ENCODE measurements at places on chromosomes 7 and 10. TPM values are rescaled to one million over a fixed set of nuclear protein-coding genes. Genes with fewer than 3 reads are reported as not detected.

DNA sequence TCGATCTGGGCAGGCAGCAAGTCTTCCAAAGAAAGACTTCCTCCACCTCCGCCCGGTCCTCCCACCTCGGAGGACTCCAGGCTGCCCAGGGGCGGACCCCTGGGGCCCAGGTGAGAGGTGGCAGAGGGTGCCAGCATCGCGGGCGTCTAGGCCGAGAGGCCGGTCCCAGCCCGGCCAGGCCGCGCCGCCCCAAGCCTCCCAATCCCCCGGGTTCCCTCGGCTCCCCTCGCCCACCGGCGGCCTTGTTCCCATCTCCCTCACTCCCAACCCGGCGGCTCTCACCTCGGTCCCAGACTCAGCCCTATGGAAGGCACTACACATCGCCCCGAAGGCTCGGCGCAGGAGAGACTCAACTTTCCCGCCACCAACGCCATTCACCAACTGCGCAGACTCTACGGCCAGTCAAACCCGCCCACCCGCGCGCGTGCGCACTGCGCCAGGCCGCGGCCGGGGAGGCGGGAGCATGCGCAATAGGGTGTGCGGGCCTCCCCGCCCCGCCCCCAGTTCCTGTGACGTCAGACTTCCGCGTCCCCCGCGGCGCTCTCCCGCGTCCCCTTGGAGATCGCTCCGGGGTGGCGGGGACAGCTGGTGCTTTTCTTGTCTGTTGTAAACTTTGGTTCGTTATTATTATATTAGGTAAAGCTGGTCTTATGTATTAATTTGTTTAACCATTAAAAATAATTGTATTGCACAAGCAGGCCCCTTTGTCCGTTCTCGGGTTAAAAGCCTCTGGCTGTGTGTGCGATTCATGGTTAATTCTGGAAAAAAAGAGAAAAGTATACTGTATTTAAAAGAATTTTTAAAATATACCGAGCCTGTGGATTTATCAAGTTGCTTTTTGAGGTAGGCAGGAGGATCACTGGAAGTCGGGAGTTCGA lies at the start of gene XRCC2:
Gene XRCC2 (minus strand): TSS at position 383 of the 878 bp plus-strand sequence. CDS start 62 bp downstream, at position 321.
- DNase-seq: peak; percentile 87
- H3K36me3 ChIP-seq: no peaks in the 10 kb centered on the region
- H3K4me1 ChIP-seq: peaks cover 14% of the 10 kb centered on the region

DNA sequence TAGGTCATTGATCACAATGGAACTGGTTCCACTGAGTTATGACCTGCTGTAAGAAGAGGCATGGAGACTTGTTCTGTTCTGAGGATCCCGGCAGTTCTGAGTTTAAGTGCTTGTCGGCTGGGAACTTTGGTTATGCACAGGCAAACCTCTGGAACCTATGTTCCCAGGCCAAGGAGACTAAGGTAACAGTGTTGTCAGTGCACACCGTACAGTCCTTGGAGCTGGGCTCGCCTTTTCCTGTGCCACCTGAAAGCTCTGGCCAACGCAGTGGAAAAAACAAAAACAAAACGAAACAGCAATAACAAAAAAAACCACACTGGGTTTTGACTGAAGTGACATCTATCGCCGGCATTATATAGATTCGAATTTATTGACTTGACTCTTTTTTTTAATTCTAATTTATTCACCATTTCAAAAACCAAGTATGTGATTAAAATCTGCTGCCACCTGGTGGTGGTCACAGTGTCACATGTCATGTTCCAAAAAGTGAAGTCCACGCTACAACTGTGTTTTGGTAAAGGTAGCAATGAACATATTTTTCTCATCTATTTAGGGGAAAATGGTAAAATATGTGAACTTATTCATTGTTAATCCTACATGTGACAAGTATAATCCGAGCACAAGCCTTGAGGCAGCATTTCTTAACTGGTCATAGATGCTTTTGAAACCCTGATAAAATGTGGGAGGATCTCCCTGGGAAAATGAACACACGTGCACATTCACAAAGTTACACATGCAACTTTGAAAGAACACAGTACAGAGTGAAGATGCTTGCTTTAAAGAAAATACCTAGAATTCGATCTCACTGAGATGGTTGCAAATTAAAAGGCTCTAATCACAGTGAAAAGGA lies 113.8 kb upstream of the PPP2R2D start:
- no peak overlapping the region for H3K4me3 ChIP-seq
- H3K36me3 ChIP-seq: no peaks in the 10 kb centered on the region
- no peak for DNase-seq
- no peaks in the 10 kb centered on the region for H3K4me1 ChIP-seq
- H3K27ac ChIP-seq: no peak overlapping the region
- H3K27me3 ChIP-seq: no peaks in the 10 kb centered on the region

DNA sequence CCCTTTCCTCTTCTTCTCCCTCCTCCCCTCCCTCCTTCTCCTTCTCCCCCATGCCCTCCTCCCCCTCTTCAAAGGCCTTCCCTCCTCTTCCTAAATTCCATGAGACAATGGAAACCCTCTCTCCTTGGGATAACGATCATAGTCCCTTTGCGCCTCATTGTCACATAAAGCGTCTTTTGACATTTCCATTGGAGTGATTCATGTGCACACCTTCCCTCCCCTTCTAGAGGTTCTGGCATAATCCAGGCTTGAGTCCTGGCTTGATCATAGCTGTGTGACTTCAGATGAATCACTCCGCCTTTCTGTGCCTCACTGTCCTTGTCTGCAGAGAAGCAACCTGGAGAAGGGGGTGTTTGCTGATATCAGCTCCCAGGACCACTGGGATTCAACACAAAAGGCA lies 204.2 kb downstream of the TNS3 start:
- H3K4me1 ChIP-seq: no peaks in the 10 kb centered on the region
- no peak for DNase-seq
- no peak overlapping the region for H3K4me3 ChIP-seq
- H3K36me3 ChIP-seq: no peaks in the 10 kb centered on the region
- no peaks in the 10 kb centered on the region for H3K27me3 ChIP-seq

DNA sequence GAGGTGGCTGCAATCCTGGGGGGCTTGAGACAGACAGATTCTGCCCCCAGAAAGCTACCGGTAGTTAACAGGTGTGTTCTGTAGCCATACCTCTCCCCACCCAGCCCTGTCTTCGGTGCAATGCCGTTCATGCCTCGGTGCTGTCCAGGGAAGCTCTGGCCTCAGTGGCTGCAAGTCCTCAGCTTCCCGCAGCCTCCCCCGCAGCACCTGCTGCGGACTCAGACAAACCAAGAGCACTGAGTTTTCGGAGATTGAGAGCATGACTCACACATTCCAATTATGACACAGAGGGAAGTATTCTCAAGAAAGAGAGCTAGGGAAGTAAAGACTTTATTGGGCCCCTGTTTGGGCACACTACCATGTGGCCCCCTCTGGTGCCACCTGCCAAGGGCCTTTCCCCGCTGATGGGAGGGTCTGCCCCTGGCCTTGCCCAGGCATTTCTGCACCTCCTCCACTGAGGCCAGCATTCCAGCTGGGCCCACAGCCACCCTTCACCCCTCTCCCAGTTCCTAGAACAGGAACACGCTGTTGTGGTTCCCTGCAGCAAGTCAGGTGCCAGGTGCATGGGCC lies 30.2 kb upstream of the EZH2 start:
- H3K4me1 ChIP-seq: peaks cover 49% of the 10 kb centered on the region
- no peak overlapping the region for H3K4me3 ChIP-seq
- H3K27me3 ChIP-seq: no peaks in the 10 kb centered on the region
- DNase-seq: peak; percentile 17

GRCh38 chr10:79393221-79393923 lies 46.1 kb downstream of the PPIF start:
- H3K27ac ChIP-seq: no peak overlapping the region
- no peaks in the 10 kb centered on the region for H3K4me1 ChIP-seq
- DNase-seq: no peak
- H3K27me3 ChIP-seq: no peaks in the 10 kb centered on the region

DNA sequence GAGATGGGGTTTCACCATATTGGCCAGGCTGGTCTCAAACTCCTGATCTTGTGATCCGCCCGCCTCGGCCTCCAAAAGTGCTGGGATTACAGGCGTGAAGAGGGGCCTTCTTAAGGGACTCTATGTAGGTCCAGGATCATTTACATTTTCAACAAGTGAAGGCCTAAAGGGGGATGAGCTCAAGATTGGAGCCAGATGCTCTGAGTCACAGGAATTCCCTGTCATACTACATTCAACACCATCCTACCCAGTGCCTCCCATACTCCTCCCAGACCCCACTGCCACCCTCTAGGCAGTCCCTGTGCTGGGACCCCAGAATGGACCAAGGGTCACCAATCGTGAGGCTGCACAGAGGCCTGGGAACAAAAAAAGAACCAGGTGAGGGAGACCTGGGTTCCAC lies 29.9 kb downstream of the CYTH3 start:
- no peak for DNase-seq
- H3K27ac ChIP-seq: no peak overlapping the region
- no peaks in the 10 kb centered on the region for H3K36me3 ChIP-seq

- H3K27ac ChIP-seq: no peak overlapping the region
- H3K36me3 ChIP-seq: no peaks in the 10 kb centered on the region
- H3K27me3 ChIP-seq: no peaks in the 10 kb centered on the region
These were observed 21.9 kb upstream of the LANCL2 start for GRCh38 chr7:55343002-55343781.

DNA sequence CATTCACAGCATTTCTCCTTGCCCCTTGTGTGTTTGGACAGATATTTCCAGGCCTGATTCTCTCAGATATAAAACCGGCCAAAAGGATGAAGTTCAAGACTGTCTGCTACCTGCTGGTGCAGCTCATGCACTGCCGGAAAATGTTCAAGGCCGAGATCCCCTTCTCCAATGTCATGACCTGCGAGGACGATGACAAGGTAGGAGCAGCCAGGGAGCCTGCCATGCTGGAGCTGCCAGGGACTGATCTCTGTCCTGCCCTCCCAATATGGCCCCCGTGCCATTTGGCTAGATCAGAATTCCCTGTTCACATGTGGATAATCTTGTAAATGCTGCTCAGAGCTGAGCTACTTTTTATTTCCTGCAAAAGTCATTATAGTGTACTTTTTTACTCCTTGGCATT lies 87.8 kb downstream of the ADCY1 start:
- no peak overlapping the region for H3K27ac ChIP-seq
- no peaks in the 10 kb centered on the region for H3K4me1 ChIP-seq
- H3K4me3 ChIP-seq: no peak overlapping the region
- H3K27me3 ChIP-seq: no peaks in the 10 kb centered on the region
- H3K36me3 ChIP-seq: no peaks in the 10 kb centered on the region

DNA sequence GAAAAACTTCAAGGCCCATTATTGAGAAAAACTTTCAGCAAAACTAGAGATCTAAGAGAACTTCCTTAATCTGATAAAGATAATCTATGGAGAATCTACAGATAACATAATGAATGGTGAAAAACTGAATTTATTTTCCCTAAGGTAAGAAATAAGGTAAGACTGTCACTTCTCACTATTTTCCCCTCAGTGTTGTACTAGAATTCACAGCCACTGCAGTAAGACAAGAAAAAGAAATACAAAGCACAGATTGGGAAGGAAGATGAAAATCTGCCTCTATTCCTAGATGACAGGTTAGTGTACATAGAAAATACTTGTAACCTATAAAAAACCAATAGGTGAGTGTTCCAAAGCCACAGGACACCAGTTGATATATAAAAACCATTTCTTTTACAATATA lies 220.7 kb upstream of the SHH start:
- no peaks in the 10 kb centered on the region for H3K4me1 ChIP-seq
- no peaks in the 10 kb centered on the region for H3K36me3 ChIP-seq
- no peaks in the 10 kb centered on the region for H3K27me3 ChIP-seq
- H3K27ac ChIP-seq: no peak overlapping the region
- no peak for DNase-seq

DNA sequence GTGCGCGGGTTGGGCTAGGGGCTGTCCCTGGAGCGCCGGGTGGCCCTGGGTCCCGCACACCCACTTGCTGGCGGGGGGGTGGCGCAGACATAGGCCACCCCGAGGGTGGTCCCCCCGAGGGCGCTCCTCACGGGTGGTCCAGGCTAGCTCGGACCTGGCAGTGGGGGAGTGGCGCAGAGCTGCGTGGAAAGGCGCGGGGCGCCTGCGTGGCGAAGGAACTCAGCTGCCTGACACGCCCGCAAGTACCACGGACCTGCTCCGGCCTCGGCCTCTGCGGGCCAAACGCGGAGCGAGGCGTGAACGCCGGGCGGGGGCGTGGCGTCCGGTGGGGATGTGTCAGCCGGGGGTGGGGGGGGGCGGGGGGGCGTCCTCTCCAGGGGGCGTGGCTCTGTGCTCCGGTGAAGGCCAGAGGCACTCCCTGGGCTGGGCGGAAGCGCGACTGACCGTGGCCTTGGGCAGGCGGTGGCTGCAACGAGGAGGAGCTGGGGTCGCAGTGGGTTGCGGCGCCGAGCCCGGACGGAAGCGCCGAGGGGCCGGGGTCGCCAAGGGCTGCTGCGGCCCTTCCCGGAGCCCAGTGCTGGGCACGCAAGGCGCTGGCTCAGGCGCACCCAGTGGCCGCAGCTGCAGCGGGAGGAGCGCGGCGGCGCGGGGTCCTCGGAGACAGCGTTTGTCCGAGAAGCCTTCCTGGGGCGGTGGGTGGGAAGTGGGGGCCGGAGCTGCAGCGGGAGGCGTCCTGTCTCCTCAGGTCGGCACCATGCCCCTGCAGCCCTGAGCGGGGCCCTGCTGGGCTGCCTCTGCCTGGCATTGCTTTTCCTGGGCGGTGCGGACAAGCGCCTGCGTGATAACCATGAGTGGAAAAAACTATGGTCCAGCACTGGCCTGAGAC lies 58.9 kb upstream of the NUPR2 start:
- H3K27ac ChIP-seq: no peak overlapping the region
- H3K36me3 ChIP-seq: no peaks in the 10 kb centered on the region
- DNase-seq: no peak
- H3K27me3 ChIP-seq: no peaks in the 10 kb centered on the region
- H3K4me3 ChIP-seq: no peak overlapping the region

- H3K27ac ChIP-seq: no peak overlapping the region
- no peak overlapping the region for H3K4me3 ChIP-seq
- DNase-seq: no peak
- H3K36me3 ChIP-seq: no peaks in the 10 kb centered on the region
- peaks cover 45% of the 10 kb centered on the region for H3K27me3 ChIP-seq
These were observed 20.1 kb upstream of the EN2 start for GRCh38 chr7:155437836-155438235.

- peak; percentile 34 for DNase-seq
- H3K36me3 ChIP-seq: no peaks in the 10 kb centered on the region
- peak overlapping the region; percentile 19 for H3K4me3 ChIP-seq
- H3K4me1 ChIP-seq: peaks cover 57% of the 10 kb centered on the region
- H3K27ac ChIP-seq: no peak overlapping the region
These were observed 289.4 kb downstream of the DNAJB6 start for GRCh38 chr7:157625973-157626742.

- DNase-seq: no peak
- no peak overlapping the region for H3K27ac ChIP-seq
- no peaks in the 10 kb centered on the region for H3K4me1 ChIP-seq
- no peaks in the 10 kb centered on the region for H3K36me3 ChIP-seq
- H3K27me3 ChIP-seq: no peaks in the 10 kb centered on the region
These were observed 417.3 kb downstream of the RPS24 start for GRCh38 chr10:78450807-78451485.

Gene LRGUK
- 0.20 TPM for total RNA-seq

Gene EIF5AL1
- 0.14 TPM for total RNA-seq

Gene PHYH
- total RNA-seq: 8.5 TPM

Gene COMMD3
- total RNA-seq: 51.0 TPM

Gene PLXDC2
- 0.61 TPM for total RNA-seq

Gene PRSS1
- not detected for total RNA-seq

Gene CYP2W1
- not detected for total RNA-seq

Gene HYAL4
- total RNA-seq: not detected

Gene H2BK1
- not detected for total RNA-seq

Gene HSPA14
- 29.1 TPM for total RNA-seq
